GM23338 (cell line): ENCODE measurements at places on chromosomes 6 and 20. TPM values are rescaled to one million over a fixed set of nuclear protein-coding genes. Genes with fewer than 3 reads are reported as not detected.

SLC32A1 gene
- polyA plus RNA-seq = 0.09 TPM in 1 of 2 replicates, not detected in the other

DNA sequence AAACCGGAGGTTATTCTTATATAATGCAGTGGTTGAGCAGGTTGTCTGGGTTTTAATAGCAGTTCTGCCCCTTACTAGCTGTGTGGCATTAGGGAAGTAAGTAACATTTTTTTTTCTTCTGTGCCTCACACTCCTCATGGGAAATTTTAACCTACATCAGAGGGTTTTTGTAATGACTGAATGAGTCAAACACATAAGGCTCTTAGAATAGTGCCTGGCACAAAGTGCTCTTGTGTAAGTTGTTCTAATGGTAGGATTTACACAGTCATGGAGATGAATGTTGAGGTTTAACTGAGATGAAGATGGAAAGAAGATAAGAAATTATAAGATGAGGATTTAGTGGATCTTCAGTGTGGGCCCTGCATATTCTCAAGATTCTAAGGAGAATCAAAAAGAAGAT, 68.4 kb upstream of the PHIP start:
- DNase-seq = no peak

- no peak for DNase-seq
These were observed 1262.3 kb downstream of the GRIK2 start for GRCh38 chr6:102655823-102656222.

SLC22A16 gene
- polyA plus RNA-seq = 0.24 and 0.37 TPM in 2 replicates

PSORS1C2 gene
- polyA plus RNA-seq = 0.47 and 1.3 TPM in 2 replicates

GRCh38 chr6:169978615-169979161, 227.3 kb downstream of the ERMARD start:
- DNase-seq = no peak

- DNase-seq = no peak
These were observed 515.5 kb downstream of the COL12A1 start for GRCh38 chr6:74690365-74690764.

GRCh38 chr6:142702501-142703460, 242.2 kb downstream of the HIVEP2 start:
- peak; percentile 12 for DNase-seq

DNA sequence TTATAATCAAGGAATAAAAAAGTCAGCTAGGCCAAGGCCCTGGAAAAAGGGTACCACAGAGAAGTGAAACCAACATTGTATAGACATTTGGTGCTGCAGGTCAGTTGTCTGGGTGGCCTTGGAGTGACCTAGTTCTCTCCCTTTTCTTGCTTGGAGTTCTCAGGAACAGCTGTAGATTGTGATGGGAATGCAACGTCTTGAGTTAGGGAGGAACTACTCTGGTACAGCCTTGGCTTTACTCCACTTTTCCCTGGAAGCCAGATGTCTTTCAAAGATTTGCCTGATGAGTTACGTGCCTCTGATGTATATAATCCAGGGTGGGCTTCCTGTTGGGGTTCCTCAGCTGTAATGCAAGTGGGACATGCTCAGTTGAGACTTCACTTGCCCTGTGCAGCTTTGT, 694.7 kb downstream of the HTR1B start:
- DNase-seq = no peak

- DNase-seq = no peak
These were observed 560.0 kb downstream of the C6orf118 start for GRCh38 chr6:164749221-164750064.

- DNase-seq = no peak
These were observed 21.7 kb downstream of the ZSCAN12 start for GRCh38 chr6:28377879-28378278.

- DNase-seq = no peak
These were observed 51.4 kb downstream of the SULF2 start for GRCh38 chr20:47733892-47734291.

- no peak for DNase-seq
These were observed 107.6 kb downstream of the JAG1 start for GRCh38 chr20:10565922-10566897.

- DNase-seq = no peak
These were observed 116.2 kb downstream of the ME1 start for GRCh38 chr6:83314693-83315092.

- DNase-seq = no peak
These were observed 137.7 kb downstream of the INSM1 start for GRCh38 chr20:20505554-20505953.

HLA-DRA gene
- polyA plus RNA-seq = 7.7 and 10.5 TPM in 2 replicates

STMND1 gene
- not detected in 2 replicates for polyA plus RNA-seq

ADAM33 gene
- polyA plus RNA-seq = 2.4 and 2.8 TPM in 2 replicates

RAET1L gene
- polyA plus RNA-seq = not detected in 2 replicates

- DNase-seq = no peak
These were observed 40.8 kb upstream of the BMP5 start for GRCh38 chr6:55916188-55916587.
